ENCODE measurements at places on chromosomes 7 and 10.

DNA sequence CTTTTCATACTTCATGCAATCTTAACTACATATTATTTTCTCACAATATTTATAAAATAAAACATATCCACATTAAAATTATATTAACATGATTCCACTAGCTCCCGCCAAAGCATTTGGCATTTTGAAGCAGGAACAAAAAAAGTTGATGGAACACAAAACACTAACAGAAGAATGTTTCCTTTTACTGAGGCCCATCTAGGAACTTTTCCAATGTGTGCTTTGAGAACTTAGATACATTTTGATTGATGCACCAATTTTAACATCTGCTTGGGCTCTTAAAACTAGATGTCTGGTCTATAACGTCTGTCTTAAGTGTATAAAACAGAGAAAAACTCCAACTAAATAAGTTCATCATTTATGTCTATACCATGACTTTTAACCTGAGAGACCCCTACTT lies 1214.8 kb downstream of the SORCS1 start:
- DNase-seq = no peak

- no peak for DNase-seq
These were observed 41.9 kb downstream of the AGK start for GRCh38 chr7:141593134-141593533.

DNA sequence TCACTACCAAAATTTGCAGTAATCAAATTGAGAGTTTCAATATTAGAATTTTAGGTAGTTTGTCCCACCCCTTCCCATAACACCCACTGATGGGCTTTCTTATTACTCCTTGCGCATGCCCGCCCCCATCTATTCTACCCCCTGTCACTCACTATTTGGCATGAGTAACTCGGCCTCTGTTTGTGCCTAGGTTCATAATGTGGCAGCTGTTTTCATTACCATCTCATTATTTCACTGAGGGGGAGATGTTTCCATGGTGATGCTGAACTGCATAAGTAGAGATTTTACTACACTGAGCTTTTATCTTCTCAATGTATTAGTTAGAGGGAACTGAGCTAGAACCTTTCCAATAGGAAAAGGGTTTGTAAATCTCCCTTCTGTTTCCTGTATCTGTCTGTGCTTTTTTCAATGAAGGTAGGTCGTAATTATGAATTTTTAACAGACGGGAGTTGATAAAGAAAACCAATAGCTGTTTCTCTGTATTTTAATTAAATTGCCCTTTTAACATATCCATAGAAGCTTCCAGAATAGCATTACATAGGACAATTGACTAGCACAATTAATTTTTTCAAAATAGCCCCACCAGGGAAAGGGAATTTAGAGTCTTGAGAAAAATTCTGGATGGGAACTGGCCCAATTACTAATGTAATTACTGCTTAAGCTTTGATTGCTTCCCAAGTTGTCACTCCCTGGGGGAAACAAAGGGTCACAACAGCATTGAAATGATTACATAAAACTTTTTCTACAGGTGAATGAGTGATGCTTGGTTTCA lies 33.4 kb downstream of the PRPS1L1 start:
- no peak for DNase-seq

GRCh38 chr10:67607472-67607871 lies 88.5 kb downstream of the CTNNA3 start:
- no peak for DNase-seq

DNA sequence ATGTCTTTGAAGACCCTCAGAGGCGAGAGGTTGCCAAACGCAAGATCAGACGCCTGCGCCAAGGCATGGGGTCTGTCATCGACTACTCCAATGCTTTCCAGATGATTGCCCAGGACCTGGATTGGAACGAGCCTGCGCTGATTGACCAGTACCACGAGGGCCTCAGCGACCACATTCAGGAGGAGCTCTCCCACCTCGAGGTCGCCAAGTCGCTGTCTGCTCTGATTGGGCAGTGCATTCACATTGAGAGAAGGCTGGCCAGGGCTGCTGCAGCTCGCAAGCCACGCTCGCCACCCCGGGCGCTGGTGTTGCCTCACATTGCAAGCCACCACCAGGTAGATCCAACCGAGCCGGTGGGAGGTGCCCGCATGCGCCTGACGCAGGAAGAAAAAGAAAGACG lies 8.1 kb upstream of the SGCE start:
- DNase-seq = no peak

DNA sequence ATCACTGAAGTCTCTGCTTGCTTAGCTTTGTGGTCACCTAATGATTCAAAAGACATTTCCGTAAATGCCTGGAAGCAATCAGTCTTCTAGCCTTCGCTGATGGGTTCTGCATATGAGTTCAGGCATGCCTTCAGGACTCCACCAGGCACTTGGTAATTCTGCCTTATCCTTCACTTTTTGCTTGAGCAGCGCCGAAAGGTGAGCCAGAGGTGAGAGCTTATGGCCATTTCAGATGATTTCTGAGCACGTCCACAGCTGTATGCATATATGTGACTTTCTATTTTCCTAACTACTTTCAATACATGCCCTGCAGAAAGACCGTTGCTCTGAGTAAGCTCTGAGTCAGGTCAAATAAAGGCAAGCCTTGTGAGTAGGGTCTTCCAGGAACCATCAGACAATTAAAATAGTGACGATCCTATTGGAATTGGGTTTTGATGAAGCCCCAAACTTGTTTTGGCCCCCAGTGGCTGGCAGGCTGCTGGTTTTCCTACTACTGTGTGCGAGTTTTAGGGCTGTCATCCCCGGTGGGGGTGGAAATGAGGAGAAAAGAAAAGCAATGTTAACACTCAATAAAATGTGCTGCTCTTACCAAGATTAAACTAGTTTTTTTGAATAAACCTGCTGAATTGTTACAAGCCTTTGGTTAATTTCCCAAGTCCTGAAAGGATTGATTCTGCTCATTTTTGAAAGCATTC lies 154.4 kb upstream of the AKR1E2 start:
- DNase-seq = no peak

- DNase-seq = no peak
These were observed 163.7 kb downstream of the BAMBI start for GRCh38 chr10:28840971-28841370.

DNA sequence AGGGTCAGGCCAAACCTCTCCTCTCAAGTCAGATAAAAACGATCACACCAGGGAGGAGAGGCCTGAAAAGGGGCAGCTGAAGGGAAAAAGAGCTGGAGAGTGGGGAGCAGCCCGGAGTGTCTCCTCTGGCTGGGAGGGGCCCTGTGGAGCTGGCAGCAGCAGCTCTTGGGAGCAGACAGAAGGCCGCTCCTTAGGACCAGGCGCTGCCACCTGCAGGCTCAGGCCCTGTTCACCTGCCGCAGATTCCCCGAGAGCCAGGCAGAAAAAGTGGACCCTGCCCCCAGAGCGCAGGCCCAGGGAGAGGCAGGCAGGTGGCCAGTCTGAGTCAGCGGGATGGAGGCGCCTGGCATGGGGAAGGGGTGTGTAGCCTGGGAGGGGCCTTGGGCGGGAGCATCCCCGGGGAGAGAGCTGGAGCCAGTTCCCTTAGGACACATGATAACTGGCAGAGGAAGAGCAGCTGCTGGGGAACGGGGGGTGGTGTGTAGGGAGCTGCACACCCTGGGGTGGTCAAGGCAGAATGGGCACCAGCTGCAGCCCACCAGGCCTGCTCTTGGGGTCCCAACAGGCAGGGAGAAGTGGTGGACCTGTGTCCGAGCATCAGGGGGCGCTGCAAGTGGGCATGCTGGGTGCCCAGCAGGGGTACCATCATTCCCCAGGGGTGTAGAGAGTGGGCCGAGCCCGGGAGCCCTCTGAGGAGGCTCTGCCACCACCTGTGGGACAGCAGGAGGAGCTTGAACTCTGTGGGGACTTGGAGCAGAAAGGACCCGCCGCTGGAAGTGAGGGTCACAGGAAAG lies 177.2 kb upstream of the RHEB start:
- no peak for DNase-seq

- DNase-seq = no peak
These were observed 71.1 kb downstream of the CXCL12 start for GRCh38 chr10:44313761-44314165.

- DNase-seq = peak; percentile 49
These were observed at the start of gene RTKN2 for GRCh38 chr10:62268399-62269114. RTKN2 (minus strand) TSS chr10:62268844; CDS start chr10:62268610, 234 bp downstream.

DNA sequence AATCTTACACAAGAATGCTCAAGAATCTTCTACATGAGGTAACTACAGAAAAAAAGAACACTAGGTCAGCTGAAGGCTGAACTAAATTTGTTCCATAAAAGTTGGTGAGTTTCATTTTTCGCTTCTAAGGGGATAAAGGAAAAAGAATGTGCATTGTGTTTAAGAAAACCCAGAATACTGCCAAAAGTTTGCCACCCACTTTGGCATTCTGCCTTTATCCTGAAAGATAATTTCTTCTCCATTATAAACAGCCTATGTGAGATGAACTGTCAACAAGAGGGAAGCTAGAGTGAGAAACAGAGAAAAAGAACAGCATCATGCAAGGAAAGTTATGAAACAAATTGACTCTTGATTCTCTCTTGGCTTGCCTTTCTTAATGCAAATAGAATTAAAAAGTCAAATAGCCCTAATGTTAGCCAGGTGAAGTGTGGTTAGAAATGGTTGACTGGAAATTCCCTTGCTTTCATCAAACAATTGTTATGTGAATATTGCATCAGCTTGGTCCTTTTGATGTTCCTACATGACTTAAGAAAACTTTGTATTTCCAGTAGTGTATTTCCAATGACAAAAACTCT lies 25.8 kb downstream of the STEAP1 start:
- no peak for DNase-seq

DNA sequence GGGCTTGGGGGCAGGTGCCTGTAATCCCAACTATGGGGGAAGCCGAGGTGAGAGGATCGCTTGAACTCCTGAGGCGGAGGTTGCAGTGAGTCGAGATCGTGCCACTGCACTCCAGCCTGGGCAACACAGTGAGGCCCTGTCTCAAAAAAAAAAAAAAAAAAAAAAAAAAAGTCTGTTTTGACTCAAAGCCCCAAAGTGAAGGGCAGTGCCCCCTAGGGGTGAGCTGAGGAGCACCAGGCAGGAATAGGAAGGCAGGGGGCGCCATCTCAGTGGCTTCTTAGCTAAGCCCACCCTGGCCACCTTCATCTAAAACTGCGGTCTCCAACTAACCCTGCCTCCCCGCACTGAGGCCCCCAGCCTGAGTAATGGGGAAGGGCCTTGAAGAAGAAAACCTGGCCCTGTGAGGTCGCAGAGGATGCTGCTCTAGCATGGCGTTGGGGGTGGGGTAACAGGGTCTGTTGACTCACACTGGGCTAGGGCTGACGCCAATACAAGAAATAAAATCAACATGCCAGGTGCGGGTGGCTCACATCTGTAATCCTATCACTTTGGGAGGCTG lies 9.8 kb downstream of the PODXL start:
- peak; percentile 16 for DNase-seq

GRCh38 chr10:103789771-103790201 lies 65.6 kb downstream of the SH3PXD2A start:
- DNase-seq = no peak

- DNase-seq = no peak
These were observed 27.6 kb upstream of the PRKG1 start for GRCh38 chr10:51046654-51047053.

DNA sequence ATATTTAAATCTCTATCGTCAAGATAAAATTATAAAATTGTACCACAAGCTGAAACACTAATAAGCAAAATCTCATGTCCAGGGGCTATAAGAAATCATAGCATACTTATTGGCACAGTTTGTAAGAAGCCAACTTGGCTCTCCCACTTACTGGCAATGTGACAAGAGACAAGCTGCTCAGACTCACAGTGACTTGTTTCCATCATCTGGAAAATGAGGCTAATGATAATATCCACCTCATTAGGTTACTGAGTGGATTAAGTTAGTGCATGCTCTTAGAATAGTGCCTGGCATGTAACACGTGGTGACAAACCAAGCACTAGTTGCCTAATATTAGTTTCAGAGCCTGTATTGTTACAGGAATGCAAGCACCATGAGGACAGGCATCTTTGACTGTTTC lies 234.4 kb downstream of the GLI3 start:
- DNase-seq = no peak

DNA sequence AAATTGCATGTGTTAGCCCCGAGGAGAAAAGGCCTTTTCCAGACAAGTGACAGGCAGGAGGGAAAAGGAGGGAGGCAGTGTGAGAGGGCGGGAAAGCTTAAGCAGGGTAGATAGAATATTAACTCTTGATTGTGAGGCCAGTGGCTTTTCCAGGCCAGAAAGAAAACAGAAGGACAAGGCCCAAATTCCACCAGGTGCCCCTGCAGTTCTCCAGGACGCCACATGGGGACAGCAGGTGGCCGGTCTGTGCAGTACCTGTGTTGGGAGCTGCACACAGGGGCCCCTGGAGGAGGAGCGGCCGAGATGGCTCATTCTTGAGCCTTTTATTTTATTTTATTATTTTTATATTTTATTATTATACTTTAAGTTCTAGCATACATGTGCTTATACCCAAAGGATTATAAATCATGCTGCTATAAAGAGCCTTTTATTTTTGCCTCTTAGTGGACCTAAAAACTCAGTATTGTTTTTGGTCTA lies 141.3 kb upstream of the KLF14 start:
- DNase-seq = peak; percentile 52

DNA sequence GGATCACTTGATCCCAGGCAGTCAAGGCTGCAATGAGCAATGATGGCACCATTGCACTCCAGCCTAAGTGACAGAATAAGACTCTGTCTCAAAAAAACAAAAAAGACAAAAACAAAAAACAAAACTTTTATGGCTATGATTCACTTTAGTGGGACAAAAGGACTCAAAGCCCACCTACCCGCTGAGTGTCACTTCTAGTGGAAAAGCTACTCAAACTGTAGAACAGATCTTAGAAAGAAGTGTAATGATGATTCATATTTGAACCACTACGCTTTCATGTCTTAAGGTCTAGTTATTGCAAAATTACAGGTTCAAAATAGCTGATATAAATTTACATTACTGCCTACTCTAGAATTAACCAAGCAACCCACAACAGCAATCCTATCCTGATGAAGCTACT lies 47.1 kb upstream of the OTUD1 start:
- DNase-seq = no peak

DNA sequence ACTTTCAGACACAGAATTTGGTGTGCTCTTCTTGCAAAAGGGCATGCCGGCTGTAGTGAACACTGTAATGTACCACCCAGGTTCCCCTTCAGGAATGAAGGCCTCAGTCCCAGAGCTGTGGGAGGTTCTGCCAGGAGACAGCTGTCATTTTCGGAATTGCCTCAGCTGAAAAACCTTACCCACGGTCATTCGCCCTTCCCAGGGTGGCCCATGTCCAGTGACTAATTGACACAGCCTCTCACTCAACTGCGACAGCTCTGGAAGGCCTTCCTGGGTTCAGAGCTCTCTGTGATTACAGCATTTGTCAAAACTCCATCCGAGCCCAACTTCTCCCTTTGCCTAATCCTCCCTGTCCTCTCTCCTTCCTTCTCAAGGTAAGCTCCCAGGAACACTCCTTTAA lies 43.7 kb upstream of the WAC start:
- DNase-seq = no peak

GRCh38 chr7:90403174-90404113 lies at the start of gene CLDN12:
CLDN12 (plus strand) TSS chr7:90403461; CDS start chr7:90412677, 9,216 bp downstream.
- DNase-seq = peak; percentile 60
